ENCODE measurements at places on chromosomes 7 and 10. TPM values are rescaled to one million over a fixed set of nuclear protein-coding genes. Genes with fewer than 3 reads are reported as not detected.
A peak's percentile ranks its signal among the peaks of the same experiment; 100 is the strongest.

- no peaks in the 10 kb centered on the region for H3K27me3 ChIP-seq
- no peak overlapping the region for H3K27ac ChIP-seq
- H3K4me1 ChIP-seq: peaks cover 25% of the 10 kb centered on the region
- no peak overlapping the region for H3K4me3 ChIP-seq
- no peak for DNase-seq
- H3K36me3 ChIP-seq: no peaks in the 10 kb centered on the region
Observed at GRCh38 chr10:78541481-78542140, 507.9 kb downstream of the RPS24 start.

- DNase-seq: no peak
- no peaks in the 10 kb centered on the region for H3K36me3 ChIP-seq
- no peaks in the 10 kb centered on the region for H3K4me1 ChIP-seq
- no peaks in the 10 kb centered on the region for H3K27me3 ChIP-seq
- no peak overlapping the region for H3K4me3 ChIP-seq
- H3K27ac ChIP-seq: no peak overlapping the region
Observed at GRCh38 chr7:149375234-149376008, 85.4 kb downstream of the ZNF777 start.

DNA sequence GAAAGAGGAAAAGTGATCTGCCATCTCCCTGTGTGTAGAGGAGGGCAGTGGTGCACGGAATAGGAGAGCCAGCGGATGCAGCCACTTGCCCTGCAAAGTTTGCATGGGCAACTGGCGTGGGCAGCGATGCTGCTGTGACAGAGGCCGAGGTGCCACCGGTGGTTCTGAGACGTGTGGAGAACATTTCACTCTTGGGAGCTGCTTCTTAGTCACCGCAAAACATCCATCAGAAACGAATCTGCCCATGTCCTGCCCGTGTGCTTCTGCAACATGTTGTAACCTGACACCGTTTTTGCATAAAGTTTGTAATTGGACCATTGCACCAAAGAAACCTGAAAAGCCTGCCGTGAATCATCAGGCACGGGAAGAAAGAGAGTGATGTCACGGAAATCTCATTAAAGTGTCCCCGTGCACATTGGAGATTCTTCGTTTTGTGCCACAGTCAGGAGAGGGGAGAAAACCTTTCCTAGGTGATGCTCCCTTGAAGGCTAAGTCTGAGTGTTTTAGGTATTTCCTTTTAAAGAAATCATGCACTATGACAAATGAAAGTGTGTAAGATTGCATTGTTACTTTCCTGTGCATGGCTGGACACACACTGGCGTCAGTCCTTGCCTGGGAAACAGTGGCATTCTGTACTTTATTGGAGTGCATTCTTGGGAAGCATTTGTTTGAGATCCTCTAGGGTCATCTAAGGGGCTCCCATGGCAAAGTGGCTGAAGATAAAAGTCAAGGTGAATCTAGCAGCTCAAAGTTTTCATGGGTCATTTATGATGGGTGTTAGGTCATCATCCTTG, 302.6 kb downstream of the KLF6 start:
- no peaks in the 10 kb centered on the region for H3K27me3 ChIP-seq
- peak overlapping the region; percentile 55 for H3K4me3 ChIP-seq
- no peaks in the 10 kb centered on the region for H3K36me3 ChIP-seq
- H3K27ac ChIP-seq: no peak overlapping the region
- H3K4me1 ChIP-seq: no peaks in the 10 kb centered on the region

DNA sequence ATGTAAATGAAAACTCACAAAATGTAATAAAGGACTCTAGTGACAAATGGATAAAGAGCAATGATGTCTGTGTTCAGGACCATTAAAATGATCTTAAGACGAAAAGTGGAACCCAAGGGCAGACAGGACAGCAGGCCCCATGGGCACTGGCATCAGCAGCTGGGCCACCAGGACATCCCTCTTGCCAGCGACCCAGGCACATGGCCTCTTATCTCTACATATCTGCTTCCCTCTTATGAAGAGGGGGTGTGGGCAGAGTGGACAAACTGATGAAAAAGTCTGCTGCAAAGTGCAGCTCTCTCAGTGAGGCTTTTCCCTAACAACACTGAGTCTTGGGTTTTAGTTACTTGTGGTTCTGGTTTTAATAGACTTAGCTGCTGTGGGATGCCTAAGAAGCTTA, 44.8 kb upstream of the ANKRD1 start:
- no peaks in the 10 kb centered on the region for H3K36me3 ChIP-seq
- H3K4me1 ChIP-seq: peaks cover 2% of the 10 kb centered on the region
- DNase-seq: no peak
- H3K4me3 ChIP-seq: no peak overlapping the region
- no peak overlapping the region for H3K27ac ChIP-seq

- H3K36me3 ChIP-seq: no peaks in the 10 kb centered on the region
- DNase-seq: no peak
- H3K4me3 ChIP-seq: no peak overlapping the region
- no peaks in the 10 kb centered on the region for H3K4me1 ChIP-seq
- no peak overlapping the region for H3K27ac ChIP-seq
Observed at GRCh38 chr7:106125417-106125816, 13.3 kb upstream of the SYPL1 start.

GRCh38 chr7:12890586-12890985, 203.2 kb downstream of the ARL4A start:
- no peaks in the 10 kb centered on the region for H3K4me1 ChIP-seq
- no peak for DNase-seq
- H3K27ac ChIP-seq: no peak overlapping the region
- no peak overlapping the region for H3K4me3 ChIP-seq

GRCh38 chr7:107939573-107940489, 48.8 kb downstream of the DLD start:
- H3K27ac ChIP-seq: peak overlapping the region; percentile 73
- DNase-seq: peak; percentile 28

DNA sequence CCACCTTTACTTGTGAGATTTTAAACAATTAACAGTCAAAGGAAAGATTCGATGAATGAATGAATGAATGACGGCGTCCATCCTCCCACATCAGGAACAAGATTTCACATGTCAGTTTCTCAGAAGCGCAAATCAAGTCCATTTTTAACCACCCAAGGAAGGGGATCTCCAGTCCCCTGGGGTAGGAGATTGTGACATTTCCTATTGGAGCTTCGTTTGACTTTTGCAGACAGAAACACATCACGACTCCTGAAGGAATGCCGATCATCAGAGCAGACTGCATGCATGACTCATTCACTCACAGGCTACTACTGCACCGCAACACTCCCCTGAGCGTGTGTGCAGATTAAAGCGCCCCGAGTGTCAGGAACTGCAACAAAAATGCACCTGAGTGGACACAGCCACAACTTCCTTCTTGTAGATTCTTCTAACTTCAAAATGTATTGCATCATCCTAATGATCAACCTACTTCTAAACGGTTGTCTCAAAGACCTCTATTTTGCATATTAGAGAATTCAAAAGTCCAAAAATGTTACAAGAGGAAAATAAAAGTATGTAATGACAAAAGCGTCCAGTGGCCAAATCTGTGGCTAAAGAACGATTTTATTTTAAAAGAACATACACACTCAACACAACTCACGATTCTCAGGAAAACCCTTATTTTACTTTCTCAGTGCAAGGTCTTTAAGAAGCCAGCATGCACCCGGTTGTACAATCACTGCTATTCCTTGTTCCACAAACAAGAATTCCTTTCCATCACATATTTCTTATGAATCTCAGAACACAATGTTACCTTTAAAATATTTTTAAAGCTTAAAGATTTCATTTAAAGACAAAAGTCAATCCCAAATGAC, 172.6 kb downstream of the FAM107B start:
- no peak for DNase-seq
- no peaks in the 10 kb centered on the region for H3K36me3 ChIP-seq
- H3K4me1 ChIP-seq: peaks cover 9% of the 10 kb centered on the region
- peak overlapping the region; percentile 77 for H3K4me3 ChIP-seq

The ADAMTS14 gene
- not detected for total RNA-seq

GRCh38 chr7:5607951-5608656, 173.4 kb downstream of the RNF216 start:
- H3K4me3 ChIP-seq: no peak overlapping the region
- H3K36me3 ChIP-seq: peaks cover 18% of the 10 kb centered on the region
- no peak for DNase-seq
- no peak overlapping the region for H3K27ac ChIP-seq
- H3K27me3 ChIP-seq: no peaks in the 10 kb centered on the region
- H3K4me1 ChIP-seq: no peaks in the 10 kb centered on the region

GRCh38 chr7:16402091-16402490, 19.2 kb downstream of the CRPPA start:
- no peaks in the 10 kb centered on the region for H3K27me3 ChIP-seq
- no peaks in the 10 kb centered on the region for H3K36me3 ChIP-seq
- no peak overlapping the region for H3K27ac ChIP-seq
- H3K4me1 ChIP-seq: no peaks in the 10 kb centered on the region

The SEMA3C gene
- 89.2 TPM for total RNA-seq

The ENKUR gene
- 1.1 TPM for total RNA-seq

The HOXA1 gene
- not detected for total RNA-seq

DNA sequence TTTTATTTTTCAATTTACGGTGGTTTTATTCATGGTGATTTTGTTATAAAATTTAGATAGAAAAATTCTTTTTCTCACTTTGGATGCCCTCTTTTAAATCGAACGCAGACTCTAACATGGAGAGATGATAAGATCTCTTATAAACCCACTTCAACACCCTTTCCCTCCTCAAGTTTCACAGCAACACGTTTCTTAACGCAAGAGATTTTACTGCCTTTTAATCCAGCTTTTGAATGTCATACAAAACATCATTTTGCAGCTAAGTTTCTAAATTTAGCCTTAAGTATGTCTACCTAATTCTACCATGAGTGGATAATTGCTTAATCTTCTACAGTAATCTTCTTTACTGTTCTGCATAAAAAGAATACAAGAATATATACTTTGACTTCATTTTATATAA, 70.0 kb downstream of the SEMA3C start:
- H3K4me3 ChIP-seq: no peak overlapping the region
- no peaks in the 10 kb centered on the region for H3K36me3 ChIP-seq
- H3K27ac ChIP-seq: no peak overlapping the region

DNA sequence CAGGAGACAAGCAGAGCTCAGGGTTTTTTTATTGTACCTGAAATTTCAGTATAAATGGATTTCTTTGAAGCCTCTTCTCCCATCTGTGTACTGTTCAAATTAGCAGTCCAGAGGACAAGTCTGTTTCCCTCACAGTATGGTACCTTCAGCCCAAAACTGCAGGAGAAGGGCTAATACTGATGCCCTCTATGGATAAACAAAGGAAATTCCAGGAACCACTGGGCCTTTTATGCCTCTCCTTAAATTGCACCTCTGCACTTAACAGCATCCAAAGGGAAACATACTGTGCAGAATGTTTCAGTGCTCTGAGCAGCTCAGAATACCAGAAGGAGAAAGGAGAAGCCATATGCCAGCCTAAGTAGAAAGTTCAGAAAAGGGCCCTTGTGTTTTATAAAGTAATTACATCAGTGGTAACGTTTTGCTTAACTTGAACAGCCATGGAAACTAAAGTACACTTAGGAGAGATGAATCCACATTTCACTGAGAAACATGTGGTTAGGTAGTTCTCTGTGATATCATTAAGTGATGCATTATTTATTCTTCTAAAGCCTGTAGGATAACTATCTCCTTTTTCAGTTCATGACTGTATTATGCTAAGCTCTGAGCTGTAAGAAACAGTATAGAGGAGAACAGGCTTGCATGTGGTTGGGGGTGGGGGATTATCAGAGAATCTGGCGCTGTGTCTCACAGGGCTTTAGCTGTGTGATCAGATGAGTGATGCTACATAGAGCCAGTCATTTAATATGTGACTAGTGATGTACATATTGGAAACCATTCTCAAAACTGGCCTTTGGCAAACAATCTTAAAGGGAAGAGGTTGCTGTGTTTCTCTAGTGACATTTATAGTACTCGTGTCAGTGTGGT, 111.3 kb downstream of the POU6F2 start:
- no peak overlapping the region for H3K4me3 ChIP-seq
- H3K27me3 ChIP-seq: no peaks in the 10 kb centered on the region
- no peaks in the 10 kb centered on the region for H3K4me1 ChIP-seq
- DNase-seq: no peak
- no peak overlapping the region for H3K27ac ChIP-seq

GRCh38 chr7:2639695-2640481, 8.1 kb downstream of the TTYH3 start:
- H3K27me3 ChIP-seq: no peaks in the 10 kb centered on the region
- H3K27ac ChIP-seq: no peak overlapping the region
- H3K4me3 ChIP-seq: no peak overlapping the region
- H3K4me1 ChIP-seq: peaks cover 81% of the 10 kb centered on the region
- DNase-seq: no peak

- H3K27me3 ChIP-seq: no peaks in the 10 kb centered on the region
- DNase-seq: no peak
- no peak overlapping the region for H3K27ac ChIP-seq
Observed at GRCh38 chr7:86149024-86149665, 494.6 kb upstream of the GRM3 start.

DNA sequence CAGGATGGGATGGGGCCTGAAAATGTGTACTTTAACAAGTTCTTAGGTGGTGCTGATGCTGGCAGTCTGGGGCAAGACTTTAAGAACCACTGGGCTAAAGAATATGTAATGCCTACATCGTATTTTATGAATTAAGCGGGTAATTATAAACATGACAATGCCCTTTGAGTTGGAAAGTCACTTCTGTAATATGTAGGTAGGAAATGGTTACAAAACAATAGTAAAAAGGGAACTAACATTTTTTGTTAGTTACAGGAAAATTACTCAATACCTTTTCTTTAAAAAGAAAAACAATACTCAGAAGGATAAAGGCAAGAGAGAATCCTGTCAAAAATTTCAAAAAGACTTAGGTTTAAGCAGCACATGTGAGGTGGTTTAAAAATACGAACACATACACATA, 48.3 kb upstream of the STEAP4 start:
- no peaks in the 10 kb centered on the region for H3K4me1 ChIP-seq
- no peak overlapping the region for H3K4me3 ChIP-seq
- H3K36me3 ChIP-seq: no peaks in the 10 kb centered on the region
- no peak for DNase-seq
- H3K27ac ChIP-seq: no peak overlapping the region

GRCh38 chr7:209906-210305, 17.5 kb downstream of the FAM20C start:
- DNase-seq: no peak
- H3K4me1 ChIP-seq: no peaks in the 10 kb centered on the region
- peaks cover 30% of the 10 kb centered on the region for H3K36me3 ChIP-seq
- H3K27ac ChIP-seq: no peak overlapping the region
- no peak overlapping the region for H3K4me3 ChIP-seq

The CFTR gene
- total RNA-seq: 0.68 TPM

The BMPER gene
- 2.3 TPM for total RNA-seq

DNA sequence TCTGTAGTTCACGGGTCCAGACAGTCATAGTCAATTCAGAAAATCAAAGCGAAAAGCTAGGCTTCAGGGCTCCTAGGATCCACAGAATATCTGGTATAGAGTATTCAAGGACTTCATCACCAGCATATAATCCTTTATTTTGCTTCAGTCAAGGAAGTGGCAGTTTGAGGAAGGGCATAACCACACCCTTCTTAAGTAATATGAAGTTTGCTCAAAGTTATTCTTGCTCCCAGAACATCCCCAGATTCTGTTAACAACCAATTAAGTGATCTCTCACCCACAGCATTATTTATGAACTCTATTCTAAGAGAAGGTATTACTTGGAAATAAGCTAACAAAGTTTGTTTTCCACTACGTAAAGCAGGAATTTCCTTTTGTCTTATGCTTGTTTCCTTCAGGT, 13.2 kb downstream of the CWF19L1 start:
- no peak overlapping the region for H3K4me3 ChIP-seq
- H3K4me1 ChIP-seq: no peaks in the 10 kb centered on the region
- DNase-seq: no peak
- no peaks in the 10 kb centered on the region for H3K27me3 ChIP-seq
- H3K36me3 ChIP-seq: peaks cover 47% of the 10 kb centered on the region

GRCh38 chr10:120349069-120349468, 108.0 kb upstream of the PLPP4 start:
- H3K4me3 ChIP-seq: no peak overlapping the region
- H3K4me1 ChIP-seq: no peaks in the 10 kb centered on the region
- no peak for DNase-seq
- H3K36me3 ChIP-seq: no peaks in the 10 kb centered on the region

All from thoracic aorta (tissue), 2 donors.